ENCODE measurements at places on chromosomes 1 and 21. TPM values are rescaled to one million over a fixed set of nuclear protein-coding genes. Genes with fewer than 3 reads are reported as not detected.

The CCDC190 gene
- total RNA-seq: 5.5 TPM

The IFNLR1 gene
- not detected for total RNA-seq

The GADD45A gene
- total RNA-seq: 125 TPM

GRCh38 chr1:230458509-230458908, 32.4 kb upstream of the PGBD5 start:
- H3K36me3 ChIP-seq: no peaks in the 10 kb centered on the region
- H3K4me1 ChIP-seq: no peaks in the 10 kb centered on the region
- no peak for DNase-seq

GRCh38 chr1:221743416-221744208, 1.7 kb upstream of the DUSP10 start:
- H3K4me1 ChIP-seq: peaks cover 18% of the 10 kb centered on the region
- peak overlapping the region; percentile 54 for H3K4me3 ChIP-seq
- H3K36me3 ChIP-seq: peaks cover 8% of the 10 kb centered on the region
- H3K27me3 ChIP-seq: no peaks in the 10 kb centered on the region

GRCh38 chr1:3430820-3431219, 23.6 kb upstream of the ARHGEF16 start:
- H3K4me1 ChIP-seq: no peaks in the 10 kb centered on the region
- no peaks in the 10 kb centered on the region for H3K36me3 ChIP-seq
- H3K27me3 ChIP-seq: no peaks in the 10 kb centered on the region
- no peak overlapping the region for H3K4me3 ChIP-seq
- H3K27ac ChIP-seq: no peak overlapping the region
- DNase-seq: no peak

GRCh38 chr1:21530368-21531016, 21.3 kb downstream of the ALPL start:
- DNase-seq: no peak
- H3K36me3 ChIP-seq: peaks cover 33% of the 10 kb centered on the region
- no peak overlapping the region for H3K27ac ChIP-seq
- peaks cover 13% of the 10 kb centered on the region for H3K4me1 ChIP-seq

- DNase-seq: no peak
- H3K27ac ChIP-seq: no peak overlapping the region
- H3K4me1 ChIP-seq: peaks cover 15% of the 10 kb centered on the region
- no peak overlapping the region for H3K4me3 ChIP-seq
- H3K27me3 ChIP-seq: no peaks in the 10 kb centered on the region
- no peaks in the 10 kb centered on the region for H3K36me3 ChIP-seq
Observed at GRCh38 chr1:185570962-185571361, 163.2 kb upstream of the HMCN1 start.

GRCh38 chr1:81430236-81430938, 370.3 kb upstream of the ADGRL2 start:
- H3K27me3 ChIP-seq: 0 out of 2 replicates have a peak, but pooled peaks cover 3% of the 10 kb centered on the region
- no peaks in the 10 kb centered on the region for H3K4me1 ChIP-seq
- no peaks in the 10 kb centered on the region for H3K36me3 ChIP-seq
- no peak overlapping the region for H3K4me3 ChIP-seq

GRCh38 chr1:84412316-84412942, 14.1 kb downstream of the DNASE2B start:
- no peaks in the 10 kb centered on the region for H3K27me3 ChIP-seq
- H3K36me3 ChIP-seq: no peaks in the 10 kb centered on the region
- H3K4me1 ChIP-seq: peaks cover 38% of the 10 kb centered on the region
- no peak overlapping the region for H3K4me3 ChIP-seq
- peak; percentile 52 for DNase-seq

GRCh38 chr1:9849691-9850441, 26.1 kb upstream of the CLSTN1 start:
- no peak overlapping the region for H3K27ac ChIP-seq
- no peaks in the 10 kb centered on the region for H3K36me3 ChIP-seq
- no peak overlapping the region for H3K4me3 ChIP-seq
- DNase-seq: no peak

DNA sequence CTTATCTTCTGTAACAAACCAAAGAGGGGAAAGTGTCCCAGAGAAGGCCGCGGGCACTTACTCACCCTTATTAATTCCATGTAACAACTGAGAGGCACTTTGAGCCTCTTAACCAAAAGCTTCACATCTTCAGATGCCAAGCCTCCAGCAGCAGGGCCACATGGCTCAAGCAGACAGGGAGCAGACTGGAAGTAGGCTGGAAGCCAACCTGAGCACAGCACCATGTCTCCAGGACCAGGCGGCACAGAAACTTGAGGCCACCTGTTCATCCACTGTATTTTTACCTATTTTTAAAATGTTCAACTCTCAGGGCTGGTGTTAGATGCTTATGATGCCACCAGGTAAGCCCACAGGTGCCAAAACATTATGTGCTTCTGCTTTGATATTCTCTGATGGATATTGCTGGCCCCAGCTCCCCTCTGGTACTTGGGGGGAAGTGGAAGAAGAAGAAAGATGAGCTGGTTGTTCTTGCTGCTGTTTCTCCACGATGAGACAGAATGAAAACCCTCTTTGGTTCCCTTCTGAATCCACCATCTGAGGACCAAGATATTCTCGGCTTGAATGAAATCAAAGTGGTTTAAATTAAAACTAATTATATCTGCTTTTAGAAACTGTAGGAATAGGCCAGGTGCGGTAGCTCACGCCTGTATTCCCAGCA, 30.6 kb upstream of the SDE2 start:
- H3K27me3 ChIP-seq: no peaks in the 10 kb centered on the region
- no peak overlapping the region for H3K4me3 ChIP-seq
- DNase-seq: no peak
- H3K27ac ChIP-seq: no peak overlapping the region
- H3K36me3 ChIP-seq: no peaks in the 10 kb centered on the region

DNA sequence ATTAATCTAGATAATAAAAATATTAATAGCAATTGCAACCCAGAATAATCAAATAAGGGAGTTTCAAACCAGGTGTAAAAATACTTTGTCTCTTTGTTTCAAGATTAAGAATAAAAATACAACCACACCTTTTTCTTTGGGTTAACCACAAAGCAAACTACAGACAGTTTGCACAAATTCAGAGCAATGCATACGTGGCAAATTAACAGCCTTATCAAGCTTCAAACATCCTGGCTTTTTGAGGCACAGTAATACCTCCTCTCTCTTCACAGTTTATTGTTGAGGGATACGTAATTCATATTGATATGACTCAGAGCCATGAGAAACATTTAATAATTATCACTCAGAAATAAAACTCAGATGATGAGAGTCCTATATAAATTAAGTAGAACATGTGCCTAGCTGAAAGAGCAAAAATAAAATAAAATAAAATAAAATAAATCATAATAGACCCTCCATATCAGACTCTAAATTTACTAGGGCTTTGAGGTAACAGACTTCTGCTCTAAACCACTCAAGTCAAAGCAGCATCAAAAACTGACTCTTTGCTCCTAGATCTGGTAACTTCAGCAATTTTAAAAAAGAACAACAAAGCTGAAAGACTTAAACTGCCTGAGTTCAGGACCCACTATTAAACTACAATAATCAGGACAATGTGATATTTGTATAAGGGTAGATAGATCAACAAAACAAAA, 11.4 kb downstream of the EDEM3 start:
- H3K36me3 ChIP-seq: peaks cover 7% of the 10 kb centered on the region
- no peaks in the 10 kb centered on the region for H3K27me3 ChIP-seq
- no peaks in the 10 kb centered on the region for H3K4me1 ChIP-seq

- H3K27ac ChIP-seq: no peak overlapping the region
- H3K27me3 ChIP-seq: no peaks in the 10 kb centered on the region
- H3K36me3 ChIP-seq: no peaks in the 10 kb centered on the region
Observed at GRCh38 chr1:55962472-55962871, 616.9 kb downstream of the PLPP3 start.

Measured in SJSA1 (cell line).